ENCODE measurements at places on chromosomes 5 and 9. TPM values are rescaled to one million over a fixed set of nuclear protein-coding genes. Genes with fewer than 3 reads are reported as not detected.
A peak's percentile ranks its signal among the peaks of the same experiment; 100 is the strongest.

DNA sequence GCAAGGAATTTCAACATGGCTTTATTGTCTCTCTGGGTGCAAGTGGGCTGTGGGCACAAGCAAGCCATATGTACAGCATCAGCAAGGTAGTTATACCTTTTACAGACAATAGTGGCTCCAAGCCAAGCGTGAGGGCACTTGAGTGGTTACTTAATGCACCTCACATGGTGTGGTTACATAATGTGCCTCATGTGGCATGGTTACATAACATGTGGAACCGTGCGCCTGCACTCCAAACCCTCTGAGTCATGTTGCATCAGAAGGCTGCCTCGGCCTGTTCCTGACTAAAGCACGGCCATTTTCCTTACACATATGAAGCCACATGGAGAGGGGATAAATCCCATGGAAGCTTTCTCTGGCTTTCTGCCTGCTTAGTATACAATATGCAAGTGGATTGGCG is 150.9 kb downstream of the OSTF1 start:
- H3K27ac ChIP-seq: no peak overlapping the region
- DNase-seq: peak; percentile 5
- no peaks in the 10 kb centered on the region for H3K4me1 ChIP-seq
- no peaks in the 10 kb centered on the region for H3K36me3 ChIP-seq
- H3K27me3 ChIP-seq: no peaks in the 10 kb centered on the region

DNA sequence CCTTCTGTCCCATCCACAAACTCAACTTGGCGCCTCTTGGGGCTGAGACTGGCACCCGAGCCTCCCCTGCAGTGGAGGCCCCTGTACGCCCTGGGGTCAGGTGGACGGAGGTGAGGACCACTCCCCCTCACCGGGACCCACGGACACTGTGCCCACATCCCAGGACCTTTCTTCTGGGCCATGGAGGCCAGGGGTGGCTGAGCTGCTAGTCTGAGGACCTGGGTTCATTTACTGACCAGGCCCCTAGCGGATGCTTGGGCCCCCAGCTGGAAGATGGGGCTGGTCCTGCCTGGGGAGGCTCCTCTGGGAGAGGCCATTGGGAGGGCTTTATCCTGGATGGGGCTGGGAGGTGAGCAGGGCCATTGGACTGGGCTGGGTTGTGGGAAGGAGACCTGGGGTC is 16.9 kb upstream of the SLC6A19 start:
- DNase-seq: no peak
- H3K36me3 ChIP-seq: no peaks in the 10 kb centered on the region
- no peaks in the 10 kb centered on the region for H3K27me3 ChIP-seq
- H3K27ac ChIP-seq: no peak overlapping the region
- no peak overlapping the region for H3K4me3 ChIP-seq
- no peaks in the 10 kb centered on the region for H3K4me1 ChIP-seq

GRCh38 chr5:158419186-158419585 is 560.2 kb upstream of the CLINT1 start:
- H3K36me3 ChIP-seq: no peaks in the 10 kb centered on the region
- no peak overlapping the region for H3K27ac ChIP-seq
- no peak for DNase-seq
- H3K27me3 ChIP-seq: no peaks in the 10 kb centered on the region
- H3K4me1 ChIP-seq: peaks cover 15% of the 10 kb centered on the region

The YTHDC2 gene
- 21.2 TPM for total RNA-seq

- peak; percentile 62 for DNase-seq
- no peak overlapping the region for H3K4me3 ChIP-seq
- H3K4me1 ChIP-seq: peaks cover 5% of the 10 kb centered on the region
- H3K27me3 ChIP-seq: no peaks in the 10 kb centered on the region
- H3K36me3 ChIP-seq: no peaks in the 10 kb centered on the region
Measured at GRCh38 chr5:167786871-167787578, 504.4 kb upstream of the WWC1 start.

The LCN15 gene
- not detected for total RNA-seq
